ENCODE measurements at places on chromosomes 1 and 21.

DNA sequence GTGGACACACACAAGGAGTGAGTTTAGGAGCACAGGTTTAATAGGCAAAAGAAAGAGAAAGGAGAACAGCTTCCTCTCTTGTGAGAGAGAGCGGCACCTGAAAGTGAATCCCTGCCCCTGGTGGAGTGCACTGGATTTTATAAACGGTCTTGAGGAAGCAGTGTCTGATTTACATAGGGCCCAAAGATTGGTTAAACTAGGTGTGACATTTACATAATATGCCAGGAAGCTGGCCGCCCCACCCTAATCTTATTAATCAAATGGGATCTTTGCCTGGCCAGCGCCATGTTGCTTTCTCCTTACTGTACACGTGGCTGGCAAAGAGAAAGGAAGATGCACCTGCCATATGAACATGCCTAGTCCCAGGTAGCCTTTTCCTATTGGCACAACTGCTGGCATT is 38.7 kb downstream of the CFH start:
- DNase-seq, result no peak

- DNase-seq, result no peak
These were observed 1.5 kb downstream of the APOBEC4 start for GRCh38 chr1:183651612-183652011.

DNA sequence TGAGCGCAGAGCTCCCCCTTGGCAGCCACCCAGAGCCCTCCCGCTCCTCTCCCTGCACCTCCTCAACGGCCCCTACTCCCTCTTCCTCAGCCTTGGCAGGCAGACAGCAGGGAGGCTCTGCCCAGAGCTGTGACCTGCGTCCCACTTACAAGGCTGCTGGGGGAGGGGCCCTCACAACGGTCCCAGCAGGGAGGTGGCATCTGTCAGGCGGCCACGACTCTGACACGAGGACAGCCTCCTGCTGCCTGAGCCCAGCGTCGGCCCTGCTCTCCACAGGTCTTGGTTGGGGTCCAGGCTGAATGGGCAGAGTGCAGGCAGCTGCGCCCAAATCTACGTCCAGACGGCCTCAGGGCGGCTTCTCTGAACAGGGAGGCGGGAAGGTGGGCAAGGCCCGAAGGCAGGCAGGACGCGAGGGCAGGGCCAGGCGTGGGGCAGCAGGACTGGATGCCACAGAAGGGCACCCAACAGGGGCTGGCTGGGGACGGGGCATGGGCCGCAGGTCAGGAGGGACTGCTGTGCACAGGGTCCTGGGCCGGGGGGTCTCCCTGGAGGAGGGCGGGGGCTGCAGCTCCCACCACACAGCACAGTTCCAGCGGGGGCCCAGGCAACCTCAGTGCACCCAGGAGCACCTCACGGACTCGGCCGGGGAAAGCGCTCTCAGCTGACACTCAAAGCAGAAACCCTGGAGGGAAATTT is 7.5 kb downstream of the SLC19A1 start:
- DNase-seq, result no peak

DNA sequence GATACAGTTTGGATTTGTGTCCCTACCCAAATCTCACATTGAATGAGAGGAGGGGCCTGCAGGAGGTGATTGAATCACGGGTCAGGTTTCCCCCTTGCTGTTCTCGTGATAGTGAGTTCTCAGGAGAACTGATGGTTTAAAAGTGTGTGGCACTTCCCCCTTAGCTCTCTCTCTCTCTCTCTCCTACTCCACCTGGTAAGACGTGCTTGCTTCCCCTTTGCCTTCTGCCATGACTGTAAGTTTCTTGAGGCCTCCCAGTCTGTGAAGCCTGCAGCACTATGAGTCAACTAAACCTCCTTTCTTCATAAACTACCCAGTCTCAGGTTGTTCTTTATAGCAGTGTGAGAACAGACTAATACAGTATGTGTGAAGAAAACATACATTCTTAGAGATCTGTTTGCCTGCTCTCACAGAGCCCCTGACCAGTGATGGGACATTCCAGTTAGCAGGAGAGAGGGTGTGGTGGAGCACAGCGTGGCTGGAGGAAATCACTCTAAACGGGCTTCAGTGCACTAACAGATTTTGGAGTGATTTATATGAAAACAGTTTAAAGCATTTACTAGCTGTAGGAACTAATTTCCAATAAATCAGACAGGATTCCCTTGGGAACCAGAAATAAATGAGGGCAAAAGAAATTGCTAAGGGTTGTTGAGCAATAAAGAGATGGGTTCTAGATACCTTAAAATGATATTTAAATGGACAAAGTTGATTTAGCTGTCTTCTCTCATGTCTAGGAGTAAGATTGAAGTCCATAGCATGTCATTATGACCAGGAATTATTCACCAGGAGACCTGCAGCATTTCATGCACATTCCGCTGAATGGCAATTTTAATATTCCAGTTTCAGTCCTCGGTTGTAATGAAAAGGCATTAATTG is 411.0 kb downstream of the CAMTA1 start:
- no peak for DNase-seq

DNA sequence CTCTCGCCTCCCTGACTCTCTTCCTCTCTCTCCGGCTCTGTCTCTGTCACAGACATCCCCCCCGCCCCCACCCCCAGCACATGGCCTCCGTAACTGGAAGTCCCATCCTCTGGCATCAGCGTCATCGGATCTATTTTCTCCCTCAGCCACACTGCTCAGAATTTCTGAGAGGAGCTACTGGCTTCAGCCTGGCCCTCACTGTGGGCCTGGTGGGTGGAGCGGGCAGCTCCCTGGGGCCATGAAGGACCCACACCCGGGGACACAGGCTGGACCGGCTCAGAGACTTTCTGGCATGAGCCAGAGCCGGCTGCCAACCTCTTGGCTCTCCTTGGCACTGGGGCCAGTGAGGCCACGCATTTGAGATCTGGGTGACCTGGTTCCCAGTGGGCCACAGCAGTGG is 61.2 kb upstream of the CASZ1 start:
- DNase-seq, result no peak

DNA sequence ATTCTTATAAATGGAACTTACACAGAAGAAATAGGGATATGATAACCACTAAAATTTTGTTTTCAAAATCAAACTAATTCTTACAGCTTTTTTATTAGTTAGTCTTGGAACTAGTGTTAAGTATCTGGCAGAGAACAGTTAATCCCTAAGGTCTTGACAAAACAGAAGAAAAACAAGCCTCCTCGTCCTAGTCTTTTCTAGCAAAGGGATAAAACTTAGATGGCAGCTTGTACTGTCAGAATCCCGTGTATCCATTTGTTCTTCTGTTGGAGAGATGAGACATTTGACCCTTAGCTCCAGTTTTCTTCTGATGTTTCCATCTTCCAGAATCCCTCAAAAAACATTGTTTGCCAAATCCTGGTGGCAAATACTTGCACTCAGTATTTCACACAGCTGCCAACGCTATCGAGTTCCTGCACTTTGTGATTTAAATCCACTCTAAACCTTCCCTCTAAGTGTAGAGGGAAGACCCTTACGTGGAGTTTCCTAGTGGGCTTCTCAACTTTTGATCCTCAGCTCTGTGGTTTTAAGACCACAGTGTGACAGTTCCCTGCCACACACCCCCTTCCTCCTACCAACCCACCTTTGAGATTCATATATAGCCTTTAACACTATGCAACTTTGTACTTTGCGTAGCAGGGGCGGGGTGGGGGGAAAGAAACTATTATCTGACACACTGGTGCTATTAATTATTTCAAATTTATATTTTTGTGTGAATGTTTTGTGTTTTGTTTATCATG is 42.3 kb upstream of the LAMC2 start:
- no peak for DNase-seq

- no peak for DNase-seq
These were observed 166.8 kb upstream of the HMCN1 start for GRCh38 chr1:185567440-185567839.

GRCh38 chr1:84769636-84770035 is 79.4 kb upstream of the SSX2IP start:
- DNase-seq, result no peak

GRCh38 chr21:28675331-28676041 is 317.2 kb downstream of the LTN1 start:
- no peak for DNase-seq

DNA sequence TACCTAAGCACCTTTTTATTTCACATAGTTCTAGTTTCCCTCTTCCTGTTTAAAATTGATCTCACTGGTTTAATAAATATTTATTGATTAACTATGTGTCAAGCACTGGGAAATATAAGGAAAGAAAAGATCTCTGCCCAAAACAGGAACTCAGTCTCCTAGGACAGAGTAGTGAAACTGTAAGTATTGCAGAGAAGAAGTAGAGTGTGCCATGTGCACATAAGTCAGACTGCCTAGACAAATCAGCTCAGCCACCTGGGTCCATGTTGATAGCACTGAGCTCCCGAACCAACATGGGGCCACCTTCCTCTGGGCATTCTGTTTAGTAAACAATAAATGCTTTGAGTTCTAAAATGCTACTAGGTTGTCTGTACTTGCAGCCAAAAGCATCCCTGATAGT is 9.8 kb upstream of the SSX2IP start:
- DNase-seq, result no peak

DNA sequence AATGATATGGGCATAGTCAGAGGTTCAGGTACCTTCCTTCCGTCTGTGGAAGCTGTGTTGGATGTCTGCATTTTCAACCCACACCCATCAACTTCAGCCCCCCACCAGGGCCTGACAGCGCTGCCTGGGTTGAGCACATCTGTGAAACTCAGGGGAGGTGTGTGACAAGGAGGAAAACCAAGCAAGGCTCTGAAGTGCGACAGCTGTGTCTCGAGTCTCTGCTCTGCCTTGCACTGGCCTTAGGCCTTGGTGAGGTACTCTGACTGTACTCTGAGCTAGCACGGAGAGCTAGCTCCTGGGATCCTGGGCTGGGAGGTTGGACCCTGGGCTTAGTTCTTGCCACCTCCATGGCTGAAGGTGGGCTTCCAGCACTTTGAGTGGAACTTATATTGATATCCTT is 9.1 kb downstream of the VANGL2 start:
- no peak for DNase-seq

DNA sequence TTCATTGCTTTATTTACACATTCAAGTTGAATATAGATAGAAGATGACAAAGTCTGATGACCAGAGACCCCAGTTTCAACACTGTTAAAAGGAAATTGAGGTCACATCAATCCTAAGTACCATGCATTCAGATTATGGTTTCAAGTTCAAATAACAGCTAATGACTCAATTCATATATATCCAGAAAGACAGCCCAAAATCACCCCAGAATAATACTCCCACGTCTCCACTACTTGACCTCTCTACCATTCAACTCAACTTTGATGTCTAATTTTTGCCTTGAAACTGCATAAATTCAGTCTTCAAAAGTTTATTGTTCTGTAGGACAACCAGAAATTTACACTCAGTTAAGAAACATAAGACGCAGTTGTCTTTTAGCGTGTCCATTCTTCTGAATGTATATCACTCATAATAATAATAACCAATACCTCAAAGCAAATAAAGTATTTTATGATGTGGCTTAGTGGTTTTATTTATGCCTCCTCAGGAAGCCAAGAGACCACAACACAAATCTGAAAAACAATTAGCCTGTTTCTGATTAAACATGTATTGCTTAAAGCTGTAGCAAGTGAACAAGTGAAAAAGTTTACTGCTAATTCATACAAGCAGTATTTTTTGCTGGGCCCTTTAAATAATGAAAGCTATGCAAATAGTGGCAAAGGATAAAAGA is 569.0 kb downstream of the LTN1 start:
- no peak for DNase-seq

GRCh38 chr1:241612533-241613477 is 27.4 kb downstream of the CHML start:
- DNase-seq, result peak; percentile 26

GRCh38 chr1:152718238-152718637 is 10.3 kb downstream of the LCE4A start:
- no peak for DNase-seq

DNA sequence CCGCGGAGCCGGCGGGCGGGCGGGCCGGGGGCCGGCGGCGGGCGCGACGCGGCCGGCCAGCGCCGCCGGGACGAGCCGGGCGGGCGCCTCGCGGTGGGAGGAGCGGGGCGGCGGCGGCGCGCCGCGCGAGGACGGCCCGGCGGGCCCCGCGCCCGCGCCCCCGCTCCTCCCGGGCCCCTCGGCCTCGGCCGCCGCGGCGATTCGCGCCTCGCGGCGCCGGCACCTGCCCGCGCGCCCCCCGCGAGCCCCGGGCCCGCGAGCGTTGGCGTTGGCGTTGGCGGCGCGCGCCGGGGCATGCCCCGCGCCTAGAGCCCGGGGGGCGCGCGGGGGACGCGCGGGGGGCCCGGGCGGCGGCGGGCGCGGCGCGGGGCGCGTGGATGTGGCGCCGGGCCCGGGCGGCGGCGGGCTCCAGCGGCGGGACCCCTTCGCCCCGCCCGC is at the start of gene SKI:
Gene SKI (plus strand): TSS at position 163 of the 438 bp plus-strand sequence. CDS start 448 bp downstream, outside the sequence.
- DNase-seq, result no peak

DNA sequence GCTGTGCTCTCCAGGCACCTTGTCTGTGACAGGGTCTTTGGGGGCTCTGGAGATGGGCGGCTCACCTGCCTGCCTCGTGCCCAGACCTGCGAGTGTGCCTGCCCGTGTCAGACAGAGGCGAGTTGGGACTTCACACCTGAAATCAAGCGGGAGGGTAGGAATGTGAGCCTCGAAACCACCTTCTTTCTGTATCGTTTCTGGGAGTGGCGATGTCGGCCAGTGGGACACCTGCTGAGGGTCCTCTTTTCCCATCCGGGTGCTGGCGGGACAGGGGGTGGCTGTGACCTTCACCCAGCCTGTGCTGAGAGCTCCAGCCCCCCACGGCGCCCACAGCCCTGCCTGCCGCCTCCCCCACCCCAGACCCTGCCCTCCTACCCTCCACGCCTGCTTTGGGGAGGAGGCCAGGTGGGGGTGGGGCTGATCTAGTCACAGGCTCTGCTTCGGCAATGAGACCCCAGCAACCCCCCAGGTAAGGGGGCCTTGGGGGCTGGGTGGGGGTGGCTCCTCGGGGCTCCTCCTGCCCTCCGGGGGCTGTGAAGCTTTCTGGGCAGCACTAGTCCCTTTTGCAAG is 15.6 kb upstream of the FAAP20 start:
- no peak for DNase-seq

Data from amniotic stem cell (primary cell).